ENCODE measurements at places on chromosomes 3 and 15.

DNA sequence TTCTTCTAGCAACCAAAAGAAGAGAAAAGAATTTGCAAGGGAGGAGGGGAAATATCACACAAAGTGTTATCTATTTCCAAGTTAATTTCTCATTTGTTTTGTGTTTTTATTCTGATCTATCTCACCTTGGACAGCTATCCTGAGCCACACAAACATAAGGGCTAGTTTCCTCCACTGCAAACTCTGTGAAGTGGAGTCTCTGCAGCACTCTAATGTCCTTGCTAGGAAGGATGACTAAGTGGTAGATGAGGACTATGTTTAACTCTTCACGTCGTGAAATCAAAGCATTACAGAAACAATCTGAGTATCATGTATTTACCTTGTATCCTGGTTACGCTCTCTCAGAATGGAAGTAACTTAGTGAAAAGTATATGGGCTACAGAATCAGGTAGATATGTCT, 33.9 kb upstream of the CHRM5 start:
- no peak for DNase-seq

DNA sequence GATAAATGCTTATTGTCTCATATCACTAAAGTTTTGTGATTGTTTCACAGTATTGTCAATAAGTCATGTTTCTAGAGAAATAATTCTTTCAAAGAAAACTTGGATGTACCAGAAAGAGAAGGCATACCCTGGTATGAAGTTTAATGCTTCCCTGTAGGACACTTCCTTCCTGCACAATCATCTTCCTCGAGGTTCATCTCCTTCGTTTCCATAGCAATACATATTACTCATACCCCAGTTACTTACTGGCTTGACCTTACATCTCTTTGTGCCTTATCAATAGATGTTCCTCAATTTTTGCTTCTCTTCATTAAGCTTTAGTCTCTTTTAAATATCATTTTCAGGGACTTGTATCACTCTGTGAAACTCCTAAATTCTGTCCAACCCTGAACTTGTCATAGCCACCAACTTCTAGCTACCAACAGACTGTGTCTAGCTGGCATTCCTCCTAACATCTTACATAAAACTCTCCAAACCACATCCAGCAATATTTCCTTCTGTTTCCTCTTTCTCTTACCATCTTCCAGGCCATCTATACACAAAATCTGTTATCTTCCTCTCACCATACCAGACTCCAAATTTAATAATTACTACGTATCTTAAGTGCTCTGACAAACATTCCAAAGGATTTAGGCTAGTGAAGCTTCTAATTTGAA, 134.3 kb downstream of the GADL1 start:
- no peak for DNase-seq

DNA sequence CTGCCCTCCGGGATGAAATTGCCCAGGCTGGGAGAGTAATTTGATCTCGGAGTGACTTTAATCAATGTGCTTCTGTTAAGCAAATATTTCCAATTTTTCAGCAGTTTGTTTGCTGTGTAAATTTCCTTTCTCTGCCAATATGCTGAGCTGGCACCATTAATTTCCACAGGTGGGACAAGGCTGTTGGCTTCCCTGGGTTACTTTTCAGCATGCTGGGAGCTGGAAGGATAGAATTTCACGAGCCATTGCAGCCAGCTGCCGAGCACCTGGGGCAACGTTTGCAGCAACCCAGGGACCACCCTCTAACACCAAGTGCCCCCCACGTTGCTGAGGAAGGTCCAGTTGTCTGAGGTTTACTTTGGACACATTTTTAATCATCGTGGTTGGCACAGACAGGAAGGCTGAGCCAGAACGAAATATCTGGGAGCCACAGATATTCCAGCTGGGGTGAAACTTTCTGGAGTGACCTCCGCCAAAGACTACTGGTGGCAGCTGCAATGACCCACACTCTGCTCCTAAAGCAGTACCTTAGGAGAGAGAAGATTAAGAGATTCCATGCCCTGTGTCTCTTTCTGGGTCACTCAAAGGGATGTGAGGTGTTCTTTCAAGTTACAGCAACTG, 293.3 kb upstream of the RGMA start:
- no peak for DNase-seq

DNA sequence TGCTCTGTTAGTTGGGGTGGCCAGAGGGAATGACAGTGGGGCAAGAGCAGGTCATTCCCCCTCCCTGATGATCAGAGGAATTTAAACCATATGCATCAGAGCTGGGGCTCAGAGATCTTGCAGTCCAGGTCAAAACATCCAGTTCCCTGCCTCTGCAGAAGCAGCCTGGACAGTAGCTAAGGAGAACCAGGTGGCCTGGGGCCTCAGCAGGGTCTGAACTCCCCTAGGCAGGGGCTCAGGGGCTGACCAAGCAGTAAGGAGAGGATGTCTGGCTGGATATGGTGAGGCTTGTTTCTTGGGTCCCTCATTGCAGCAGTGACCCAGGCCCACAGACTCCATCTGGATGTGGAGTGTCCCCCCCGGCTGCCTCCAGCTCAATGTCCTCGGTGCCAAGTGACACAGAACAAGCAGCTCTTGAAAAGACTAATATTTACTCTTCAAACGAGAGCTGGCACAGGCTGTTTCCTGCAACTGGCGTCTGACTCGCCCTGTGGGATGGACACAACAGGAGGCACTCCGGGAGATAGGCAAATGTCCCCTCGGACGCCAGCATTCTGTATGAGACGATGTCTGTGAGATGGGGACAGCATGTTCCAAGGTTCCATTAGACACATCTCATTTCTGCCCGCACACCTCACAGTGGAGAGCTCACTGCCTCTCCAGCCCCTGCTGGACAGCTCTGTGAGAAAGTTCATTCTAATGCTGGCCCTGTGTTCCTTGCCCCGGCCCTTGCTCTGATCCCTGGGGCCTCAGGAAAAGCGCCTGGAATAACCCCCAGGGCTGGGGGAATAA, 37.1 kb downstream of the SEC22C start:
- no peak for DNase-seq

DNA sequence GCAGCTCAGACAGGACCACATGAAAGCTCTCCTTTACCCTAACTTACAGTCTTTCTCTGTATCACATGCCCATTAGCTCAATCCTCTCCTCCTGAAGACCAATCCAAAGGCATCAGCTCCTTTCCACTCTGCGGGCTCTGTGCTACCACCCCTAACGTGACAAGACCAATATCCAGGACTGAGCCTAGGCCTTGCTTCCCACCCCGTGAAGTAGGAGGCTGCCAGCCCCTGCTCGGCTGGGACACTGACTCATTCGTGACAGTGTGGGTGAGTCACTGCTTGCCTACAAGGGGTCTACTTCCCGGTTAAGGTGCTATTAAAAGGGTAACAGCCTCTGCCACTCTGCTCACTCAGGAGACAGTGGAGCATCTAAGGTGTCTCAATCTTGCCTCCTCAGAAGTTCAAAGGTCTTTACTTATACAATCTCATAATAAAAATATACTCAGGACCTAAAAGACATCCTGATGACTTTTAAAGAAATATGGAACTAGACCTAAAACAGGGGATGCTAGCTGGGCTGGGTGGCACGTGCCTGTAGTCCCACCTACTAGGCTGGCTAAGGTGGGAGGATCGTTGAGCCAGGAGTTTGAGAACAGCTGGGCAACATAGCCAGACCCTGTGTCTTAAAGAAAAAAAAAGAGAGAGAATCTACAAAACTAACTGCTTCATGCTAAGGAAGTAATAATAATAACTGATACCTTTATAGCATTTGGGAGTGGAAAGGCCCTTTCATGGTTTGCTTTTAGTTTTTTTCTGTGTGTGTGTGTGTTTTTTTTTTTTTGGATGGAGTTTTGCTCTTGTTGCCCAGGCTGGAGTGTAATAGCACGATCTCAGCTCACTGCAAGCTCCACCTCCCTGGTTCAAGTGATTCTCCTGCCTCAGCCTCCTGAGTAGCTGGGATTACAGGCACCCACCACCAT, 55.0 kb downstream of the TMEM44 start:
- peak; percentile 22 for DNase-seq
